Activated T-helper 2 cell treated with anti-CD3 and anti-CD28 coated beads, Interferon-gamma antibody, Interleukin-2, Interleukin-4, amounts not matched to agents 10 μg/mL and 5 μg/mL and 100 μg/mL, durations not matched to agents 14 hours and 24 hours and 36 hours (primary cell): ENCODE measurements at places on chromosomes 6 and 20.

DNA sequence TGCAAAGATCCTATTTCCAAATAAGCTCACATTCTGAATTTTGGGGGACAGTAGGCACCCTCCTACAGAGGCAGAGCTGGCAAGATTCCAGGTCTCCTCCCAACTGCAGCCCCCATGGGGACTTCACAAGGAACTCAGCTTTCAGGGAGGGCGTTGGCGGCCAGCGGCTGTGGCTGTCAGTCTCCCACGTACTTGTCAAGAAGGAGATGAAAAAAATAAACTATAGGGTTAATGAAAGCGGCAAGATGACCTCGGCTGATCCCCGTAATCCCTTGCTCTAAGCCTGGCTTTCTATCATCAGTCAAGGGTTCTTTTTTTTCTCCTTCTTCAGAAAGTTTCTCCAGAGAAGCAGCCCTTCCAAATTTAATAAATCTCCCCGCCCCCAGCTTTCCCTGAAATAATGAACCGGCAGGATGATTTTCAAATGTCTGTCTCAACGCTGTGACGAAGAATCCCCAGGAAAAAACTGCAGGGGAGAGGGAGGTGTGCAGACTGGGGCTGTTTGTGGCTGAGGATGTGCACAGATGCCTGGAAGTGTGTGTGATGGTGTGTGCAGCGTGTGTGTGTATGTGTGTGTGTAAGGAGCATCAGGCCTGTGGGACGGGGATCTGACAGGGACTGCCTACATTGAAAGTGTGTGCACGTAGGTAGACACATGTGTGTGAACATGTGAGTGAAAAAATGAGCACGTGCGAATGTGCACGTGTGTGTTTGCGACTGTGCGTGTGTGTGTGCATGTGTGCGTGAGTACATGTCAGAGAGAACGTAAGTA lies 78.7 kb downstream of the SLC2A10 start:
- no peak for DNase-seq

GRCh38 chr6:151148111-151148510 lies 91.7 kb upstream of the AKAP12 start:
- no peak for DNase-seq

- no peak for DNase-seq
Observed at GRCh38 chr6:78580923-78581322, 286.4 kb upstream of the IRAK1BP1 start.

DNA sequence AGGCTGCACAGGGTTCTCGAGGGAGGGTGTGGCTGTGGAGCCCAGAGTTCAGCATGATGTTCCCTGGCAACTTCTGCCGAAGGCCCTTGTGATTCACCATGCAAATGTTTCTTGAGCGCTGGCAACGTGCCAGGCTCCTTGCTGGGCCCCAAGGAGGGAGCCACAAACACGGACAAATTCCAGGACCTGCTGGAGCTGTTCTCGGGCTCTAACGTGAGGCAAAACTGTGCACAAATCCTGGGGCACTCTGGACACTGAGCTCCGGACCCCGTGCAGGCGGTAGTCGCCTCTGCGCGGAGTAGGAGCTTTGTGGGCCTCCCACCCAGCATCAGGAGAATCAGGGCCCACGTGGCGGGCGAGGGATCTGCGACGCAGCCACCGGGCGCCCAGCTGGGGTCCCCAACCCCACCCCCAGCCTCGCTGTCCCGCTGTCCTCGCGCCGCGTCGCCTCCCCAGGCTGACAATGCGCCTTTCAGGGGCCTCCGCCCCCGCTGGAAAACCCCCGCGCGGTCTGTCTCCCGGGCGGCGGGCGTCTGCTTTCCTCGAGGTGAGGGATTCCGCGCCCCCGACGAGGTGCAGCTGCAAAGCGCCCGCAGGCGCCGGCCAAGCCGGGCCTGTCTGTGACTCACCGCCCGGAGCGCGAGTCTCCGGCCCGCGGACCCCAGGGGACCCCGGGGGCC lies 31.7 kb upstream of the SCUBE3 start:
- DNase-seq, result no peak

GRCh38 chr20:52150440-52151258 lies 40.9 kb downstream of the ZFP64 start:
- no peak for DNase-seq

GRCh38 chr6:17096096-17096495 lies 5.8 kb upstream of the STMND1 start:
- DNase-seq, result no peak

DNA sequence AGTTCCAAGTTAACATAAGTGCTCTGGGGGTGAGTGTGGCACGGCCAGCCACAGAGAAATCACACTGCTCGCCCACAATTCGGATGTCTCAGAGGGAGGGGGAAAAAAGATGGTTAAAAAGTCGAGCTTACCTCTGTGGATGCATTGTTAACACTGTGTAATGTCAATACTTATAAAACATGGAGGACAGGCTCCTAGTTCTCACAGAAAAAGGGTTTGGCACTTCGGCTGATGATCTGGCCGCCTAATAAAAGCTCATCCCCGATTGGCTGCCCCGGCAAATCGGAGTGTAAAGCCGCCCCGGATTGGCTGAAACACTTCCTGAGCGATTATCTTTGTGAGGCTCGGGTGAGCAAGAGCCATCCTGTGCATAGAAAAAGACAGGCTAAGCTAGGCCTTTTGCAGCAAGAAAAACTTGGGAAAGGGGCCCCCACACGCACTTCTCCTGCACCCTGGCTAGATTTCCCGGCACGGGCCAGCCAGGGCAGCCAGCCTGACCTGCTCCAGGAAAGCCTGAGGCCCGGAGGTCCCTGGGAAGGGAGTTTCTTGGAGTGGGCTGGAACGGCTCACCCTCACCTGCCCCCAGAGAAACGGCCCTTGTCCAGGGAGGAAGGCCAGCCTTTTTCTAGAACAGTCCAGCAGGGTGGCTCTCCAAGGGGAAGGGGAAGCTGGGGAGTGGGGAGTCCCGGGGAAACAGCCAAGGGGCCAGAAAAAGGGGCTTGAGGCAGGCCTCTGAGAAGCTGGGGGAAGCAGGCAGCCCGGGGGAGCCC lies at the start of gene ZMYND8:
TSS of gene ZMYND8 (minus strand) at position 174 of the 770 bp plus-strand sequence. CDS start at position 145, 29 bp downstream.
- DNase-seq, result peak; percentile 97

DNA sequence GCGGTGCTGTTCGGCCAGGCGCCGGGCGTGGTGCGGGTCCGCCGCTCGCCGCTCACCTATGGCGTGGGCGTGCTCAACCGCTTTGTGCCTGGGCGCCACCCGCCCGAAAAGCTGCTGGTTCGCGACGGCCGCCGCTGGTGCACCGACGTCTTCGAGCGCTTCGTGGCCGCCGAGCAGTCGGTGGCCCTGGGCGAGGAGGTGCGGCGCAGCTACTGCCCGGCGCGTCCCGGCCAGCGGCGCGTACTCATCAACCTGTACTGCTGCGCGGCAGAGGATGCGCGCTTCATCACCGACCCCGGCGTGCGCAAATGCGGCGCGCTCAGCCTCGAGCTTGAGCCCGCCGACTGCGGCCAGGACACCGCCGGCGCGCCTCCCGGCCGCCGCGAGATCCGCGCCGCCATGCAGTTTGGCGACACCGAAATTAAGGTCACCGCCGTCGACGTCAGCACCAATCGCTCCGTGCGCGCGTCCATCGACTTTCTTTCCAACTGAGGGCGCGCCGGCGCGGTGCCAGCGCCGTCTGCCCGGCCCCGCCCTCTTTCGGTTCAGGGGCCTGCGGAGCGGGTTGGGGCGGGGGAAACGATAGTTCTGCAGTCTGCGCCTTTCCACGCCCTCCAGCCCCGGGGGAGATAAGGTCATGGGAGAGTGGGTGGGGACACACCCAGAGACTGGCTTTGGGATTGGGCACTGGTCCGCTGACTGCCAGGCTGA lies 15.7 kb downstream of the ADISSP start:
- peak; percentile 33 for DNase-seq

DNA sequence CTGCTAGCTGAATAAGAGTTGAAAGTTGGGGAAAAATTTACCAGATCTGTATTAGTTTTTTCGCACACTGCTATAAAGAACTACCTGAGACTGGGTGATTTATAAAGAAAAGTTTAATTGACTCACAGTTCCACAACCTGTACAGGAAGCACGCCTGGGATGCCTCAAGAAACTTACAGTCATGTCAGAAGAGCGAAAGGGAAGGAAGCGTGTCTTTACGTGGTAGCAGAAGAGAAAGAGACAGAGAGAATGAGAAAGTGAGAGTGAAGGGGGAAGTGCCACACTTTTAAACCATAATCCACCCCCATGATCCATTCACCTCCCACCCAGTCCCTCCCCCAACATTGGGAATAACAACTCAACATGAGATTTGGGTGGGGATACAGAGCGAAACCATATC lies 79.6 kb downstream of the KHDC1L start:
- DNase-seq, result no peak

DNA sequence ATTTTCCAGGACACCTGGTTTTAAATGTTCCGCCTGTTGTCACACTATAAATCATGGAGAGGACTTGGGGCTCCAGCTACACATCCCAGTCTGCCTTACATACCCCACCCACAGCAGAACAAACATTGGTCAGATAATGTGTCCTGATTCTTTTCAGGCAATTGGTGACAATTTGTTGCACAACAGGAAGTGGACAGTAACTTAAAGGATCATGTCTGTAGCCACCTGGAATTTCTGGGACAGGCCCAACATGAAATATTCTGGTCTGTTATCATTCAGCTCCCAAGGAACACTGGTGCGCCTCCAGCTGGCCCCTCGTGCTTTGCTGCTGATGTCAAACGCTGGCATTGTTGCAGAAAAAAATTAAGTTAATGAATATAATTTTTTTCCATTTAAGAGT lies 117.2 kb downstream of the SOBP start:
- DNase-seq, result no peak

DNA sequence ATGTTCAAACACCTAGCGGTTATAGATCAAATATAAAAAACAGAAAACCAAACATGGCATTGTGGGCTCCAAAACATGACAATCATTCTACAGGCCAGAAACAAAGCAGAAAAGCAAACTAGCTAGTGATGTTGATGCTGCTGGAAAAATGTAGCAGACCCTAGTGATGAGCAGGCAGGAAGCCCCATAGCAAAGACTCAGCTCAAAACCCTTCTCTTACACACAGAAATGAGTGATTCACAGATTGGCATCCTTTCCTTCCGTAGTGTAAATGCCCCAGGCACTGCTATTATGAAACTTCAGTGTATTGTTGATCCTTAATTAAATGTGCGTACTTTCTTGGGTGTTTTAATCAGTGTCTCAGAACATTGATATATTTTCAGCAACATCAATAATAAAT lies 425.1 kb downstream of the UTRN start:
- no peak for DNase-seq

DNA sequence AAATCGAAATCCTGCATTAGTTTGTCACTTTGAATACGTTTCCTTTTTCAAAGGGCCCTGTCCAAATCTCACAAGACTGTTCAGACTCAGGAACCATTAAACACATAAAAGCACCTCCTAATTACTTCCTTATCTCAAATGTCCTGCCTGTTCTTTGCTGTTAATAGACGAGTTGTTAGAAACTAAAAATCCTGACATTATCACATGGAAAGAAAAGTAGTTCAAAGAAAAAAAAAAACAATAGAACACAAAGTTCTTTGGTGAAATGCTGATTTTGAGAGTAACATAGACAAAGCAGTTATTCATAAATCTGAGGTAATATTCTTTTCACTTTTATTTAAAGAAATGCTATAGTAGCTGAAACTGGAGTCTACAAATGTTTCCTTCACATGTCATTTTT lies 12.1 kb upstream of the TAB2 start:
- DNase-seq, result no peak

DNA sequence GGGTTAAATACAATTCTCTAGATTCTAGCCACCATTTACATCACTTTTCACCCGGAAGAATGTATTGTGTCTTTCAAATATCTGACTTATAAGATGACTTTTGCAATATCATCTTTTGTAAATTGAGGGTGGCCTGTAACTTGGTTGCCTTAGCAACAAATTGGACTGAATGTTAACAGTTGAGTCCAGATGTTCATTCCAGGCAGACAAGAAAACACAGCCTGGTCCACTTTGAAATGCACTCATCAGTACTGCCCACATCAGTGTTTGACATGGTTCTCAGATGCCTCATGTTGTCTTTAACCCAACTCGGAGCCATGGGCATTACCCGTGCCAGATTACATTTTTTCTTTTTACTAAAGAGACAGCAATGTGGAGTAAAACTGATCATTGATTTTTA lies 781.6 kb upstream of the CHD6 start:
- DNase-seq, result no peak

- no peak for DNase-seq
Observed at GRCh38 chr6:97563529-97563928, 280.5 kb upstream of the MMS22L start.

- no peak for DNase-seq
Observed at GRCh38 chr6:152261179-152261578, 376.0 kb downstream of the SYNE1 start.

DNA sequence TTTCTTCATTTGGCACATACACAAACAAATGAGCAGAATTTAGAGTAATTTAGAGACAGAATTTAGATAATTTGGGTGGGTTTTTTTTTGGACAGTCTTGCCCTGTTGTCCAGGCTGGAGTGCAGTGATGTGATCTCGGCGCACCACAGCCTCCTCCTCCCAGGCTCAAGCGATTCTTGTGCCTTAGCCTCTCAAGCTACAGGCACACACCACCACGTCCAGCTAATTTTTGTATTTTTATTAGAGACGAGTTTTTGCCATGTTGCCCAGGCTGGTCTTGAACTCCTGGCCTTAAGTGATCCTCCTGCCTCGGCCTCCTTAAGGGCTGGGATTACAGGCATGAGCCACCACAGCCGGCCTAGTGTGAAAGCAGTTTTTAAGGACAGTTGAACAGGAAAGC lies 127.8 kb downstream of the MTHFD1L start:
- DNase-seq, result no peak

GRCh38 chr6:68108233-68108835 lies 526.7 kb upstream of the ADGRB3 start:
- no peak for DNase-seq

- DNase-seq, result no peak
Observed at GRCh38 chr20:38833154-38833856, 27.8 kb downstream of the PPP1R16B start.

DNA sequence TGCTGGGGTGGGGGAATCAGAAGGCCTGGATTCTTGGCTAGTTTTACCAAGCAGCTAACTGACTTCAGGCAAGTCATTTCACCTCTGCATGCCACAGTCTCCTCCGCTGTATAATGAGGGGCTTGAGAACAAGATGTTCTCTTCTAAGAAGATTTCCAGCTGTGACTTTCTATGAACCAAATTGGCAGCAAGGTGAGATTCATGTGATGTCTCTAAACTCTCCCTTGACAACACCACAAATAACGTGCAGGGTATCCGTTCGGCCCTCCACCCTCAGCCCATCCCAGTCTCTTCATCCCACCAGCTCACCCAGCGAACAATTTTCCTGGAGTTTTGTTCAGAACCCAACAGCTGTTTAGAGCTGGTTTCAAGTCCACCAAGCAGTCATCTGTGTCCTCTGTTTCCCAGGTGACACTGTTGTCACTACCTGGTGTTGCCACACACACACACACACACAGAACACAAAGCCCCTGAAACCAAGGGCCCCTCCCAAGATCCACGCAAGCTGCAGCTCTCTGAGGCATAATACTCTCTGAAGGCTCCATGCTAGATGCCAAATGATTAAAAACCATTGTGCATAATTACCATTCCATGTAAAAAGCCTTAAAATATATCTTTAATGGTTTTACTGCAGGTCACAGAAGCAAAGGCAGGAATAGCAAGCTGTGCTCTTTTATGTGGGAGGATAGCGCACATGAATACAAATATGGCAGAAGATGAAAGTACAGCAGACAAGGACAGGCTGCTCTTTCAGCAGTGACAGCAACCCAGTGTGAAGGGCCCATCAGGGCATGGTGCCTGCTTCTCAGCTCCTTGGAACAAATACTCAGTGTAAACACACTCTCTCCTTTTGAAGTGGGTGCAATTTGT lies 48.2 kb downstream of the ARHGAP18 start:
- no peak for DNase-seq
